Hematopoietic multipotent progenitor cell treated with erythropoietin and hydrocortisone succinate and interleukin-3 and kit ligand, for 6 days (in vitro differentiated cells): ENCODE measurements at places on chromosomes 3 and 15.

- DNase-seq, result no peak
Observed at GRCh38 chr3:79329154-79329553, 438.6 kb downstream of the ROBO1 start.

- no peak for DNase-seq
Observed at GRCh38 chr15:39247574-39247973, 333.3 kb upstream of the THBS1 start.

DNA sequence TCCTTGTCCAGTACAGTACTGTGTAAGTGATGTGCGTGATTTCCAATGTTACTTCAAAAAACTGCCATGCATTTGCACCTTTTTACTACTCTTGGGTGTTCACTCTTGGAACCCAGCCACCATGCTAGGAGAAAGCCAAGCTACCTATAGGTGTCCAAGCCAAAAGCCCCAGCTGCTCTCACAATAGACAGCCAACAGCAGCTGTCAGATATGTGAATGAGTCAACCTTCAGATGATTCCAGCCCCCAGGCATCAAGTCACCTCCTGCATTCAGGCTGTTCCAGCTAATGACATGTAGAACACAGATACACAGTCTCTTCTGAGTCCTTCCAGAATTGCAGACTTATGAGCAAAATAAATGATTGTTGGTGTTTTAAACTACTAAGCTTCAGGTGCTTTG, 417.7 kb upstream of the TGFBR2 start:
- no peak for DNase-seq

DNA sequence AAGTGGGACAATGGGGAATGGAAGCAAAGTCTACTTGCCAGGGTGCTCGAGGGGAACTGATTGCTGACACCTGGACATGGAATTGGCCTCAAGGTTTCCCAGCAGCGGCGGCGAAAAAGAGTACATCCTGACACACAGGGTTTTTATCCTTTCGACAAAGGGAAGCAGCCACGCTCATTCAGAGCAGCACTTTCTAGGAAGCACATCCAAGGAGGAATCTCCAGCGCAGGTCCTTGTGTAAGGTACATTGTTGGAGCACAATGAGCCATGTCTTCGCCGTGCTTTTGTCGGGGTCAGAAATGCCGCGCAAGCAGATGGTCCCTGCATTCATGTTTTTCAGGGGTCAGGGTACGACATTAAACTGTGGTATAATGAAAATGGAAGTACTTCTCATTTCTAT, 16.8 kb downstream of the CACNA1D start:
- DNase-seq, result no peak

DNA sequence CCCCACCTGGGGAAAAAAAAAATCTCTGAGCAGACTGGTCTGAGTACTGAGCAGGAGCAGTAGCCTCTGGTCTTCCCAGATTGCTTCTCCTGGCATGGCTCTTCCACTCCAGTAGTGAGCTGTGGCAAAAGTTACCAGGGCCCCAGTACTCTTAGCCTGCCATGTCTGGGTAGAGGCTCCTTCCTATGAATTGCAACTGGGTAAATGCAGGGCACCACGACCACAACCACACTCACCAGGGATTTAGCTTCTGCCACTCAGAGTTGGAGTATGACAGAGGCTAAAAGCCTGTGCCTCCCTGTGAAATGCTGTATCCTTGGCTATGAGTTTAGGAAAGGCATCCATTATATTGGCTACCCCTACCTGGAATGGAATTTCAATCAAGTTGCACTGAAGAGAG, 67.9 kb upstream of the CCDC54 start:
- DNase-seq, result no peak

- no peak for DNase-seq
Observed at GRCh38 chr3:134597390-134597970, 53.3 kb downstream of the KY start.

GRCh38 chr3:120850381-120851295, 57.4 kb upstream of the STXBP5L start:
- no peak for DNase-seq

GRCh38 chr3:66068255-66068654, 29.5 kb upstream of the MAGI1 start:
- no peak for DNase-seq

DNA sequence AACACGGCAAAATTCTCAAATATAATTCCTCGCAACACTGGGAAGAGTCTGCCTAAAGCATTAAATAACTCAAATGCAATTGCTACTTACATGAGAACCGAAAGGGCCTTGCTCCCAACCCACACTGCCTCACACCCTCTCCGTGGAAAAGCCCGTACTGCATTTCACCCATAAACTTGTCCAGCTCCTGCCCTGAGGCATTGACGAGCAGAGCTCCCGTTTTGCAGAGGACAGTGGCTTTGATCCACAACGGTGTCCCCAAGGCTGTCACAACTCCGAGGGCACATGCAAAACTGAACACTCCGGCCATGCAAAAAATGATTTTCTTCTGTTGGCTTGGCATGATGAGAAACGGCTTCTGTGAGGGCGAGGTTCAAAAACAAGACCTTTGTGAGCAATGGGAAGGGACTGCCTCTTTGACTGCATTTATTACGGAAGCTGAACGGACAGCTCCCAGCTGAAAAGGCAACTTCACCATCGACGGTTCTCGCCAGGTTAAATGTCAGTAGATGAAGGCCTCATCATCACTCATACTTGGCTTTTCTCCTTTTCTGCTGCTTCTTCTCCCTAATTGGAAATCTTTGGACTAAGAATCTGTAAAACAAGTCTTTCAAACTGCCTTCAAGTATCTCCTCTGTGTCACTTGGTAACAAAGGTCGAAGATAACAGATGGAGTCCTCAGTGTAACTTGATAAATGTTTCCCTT, at the start of gene CLRN1:
TSS of gene CLRN1 (minus strand) at position 362 of the 706 bp plus-strand sequence. CDS start at position 343, 19 bp downstream.
- no peak for DNase-seq

- DNase-seq, result peak; percentile 33
Observed at GRCh38 chr3:79846148-79846933, 78.5 kb upstream of the ROBO1 start.

DNA sequence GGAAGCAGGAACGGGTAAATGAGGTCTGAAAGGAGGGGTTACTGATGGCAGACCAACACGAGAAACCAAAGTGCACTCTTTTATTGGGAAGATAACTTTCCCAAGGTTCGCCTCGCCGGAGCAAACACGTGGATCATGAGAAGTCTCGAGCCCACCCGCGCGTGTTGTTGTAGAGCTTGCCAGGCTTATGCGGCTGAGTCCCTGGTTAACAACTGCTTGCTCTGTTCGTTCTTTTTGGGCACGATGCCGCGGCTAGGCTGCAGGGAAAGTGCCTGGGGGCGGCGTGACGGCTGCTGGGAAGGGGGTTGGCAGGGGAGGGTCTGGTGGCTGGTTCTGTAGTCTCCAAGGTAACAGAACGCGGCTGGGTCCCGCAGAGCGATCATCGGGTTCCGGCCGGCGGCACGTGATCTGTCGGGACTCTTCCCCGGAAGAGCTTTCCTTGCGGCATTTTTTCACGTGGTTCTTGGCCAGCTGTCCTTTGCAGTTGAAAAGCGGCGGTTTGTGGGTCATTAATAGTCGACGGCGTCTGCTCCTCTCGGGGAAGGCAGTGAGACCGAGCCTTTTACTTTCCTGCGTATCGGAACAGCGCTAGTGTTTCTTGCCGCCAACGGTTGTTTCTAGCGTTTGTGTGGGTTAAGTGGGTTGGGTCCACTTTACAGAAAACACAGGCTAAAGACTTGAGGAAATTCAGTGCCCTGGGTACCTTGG, 1.5 kb downstream of the MGA start:
- peak; percentile 92 for DNase-seq

GRCh38 chr3:151770956-151771355, 37.2 kb downstream of the AADACL2 start:
- DNase-seq, result no peak

DNA sequence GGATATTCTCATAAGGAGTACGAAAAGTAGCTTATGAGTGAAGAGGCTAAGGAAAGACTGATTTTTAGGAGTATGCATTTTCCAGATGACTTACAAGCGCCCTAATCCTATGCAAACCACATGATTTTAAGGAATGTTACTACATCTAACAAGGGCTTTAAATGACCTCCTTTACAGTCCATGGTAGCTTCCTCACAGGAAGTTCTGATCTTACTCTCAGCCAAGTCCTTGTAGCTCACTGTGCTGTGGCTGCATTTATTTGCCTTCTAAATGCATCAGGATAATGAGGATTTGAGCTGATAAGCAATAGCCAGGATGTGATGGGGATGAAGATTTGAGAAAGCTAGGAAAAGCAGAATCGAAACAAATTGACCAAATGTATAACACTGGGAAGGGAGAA, 896.0 kb downstream of the MCTP2 start:
- DNase-seq, result no peak

DNA sequence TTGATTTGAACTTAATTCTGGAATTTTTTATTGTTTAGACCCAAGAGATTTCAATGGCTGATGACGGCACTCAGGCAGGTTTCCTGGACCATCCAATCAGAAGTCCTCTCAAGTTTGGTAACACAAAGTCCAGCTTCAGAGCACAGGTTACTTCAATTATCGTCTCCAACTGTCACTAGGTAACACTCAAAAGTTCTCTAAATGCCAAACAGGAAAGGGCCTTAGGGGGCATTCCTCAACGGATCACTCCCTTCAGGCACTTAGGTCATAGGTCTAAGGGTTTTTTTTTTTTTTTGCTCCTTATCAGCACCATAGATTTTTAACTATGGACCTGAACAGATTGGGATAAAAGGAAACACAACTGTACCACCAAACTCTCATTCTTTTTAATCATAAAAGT, 85.8 kb downstream of the MEIS2 start:
- no peak for DNase-seq

DNA sequence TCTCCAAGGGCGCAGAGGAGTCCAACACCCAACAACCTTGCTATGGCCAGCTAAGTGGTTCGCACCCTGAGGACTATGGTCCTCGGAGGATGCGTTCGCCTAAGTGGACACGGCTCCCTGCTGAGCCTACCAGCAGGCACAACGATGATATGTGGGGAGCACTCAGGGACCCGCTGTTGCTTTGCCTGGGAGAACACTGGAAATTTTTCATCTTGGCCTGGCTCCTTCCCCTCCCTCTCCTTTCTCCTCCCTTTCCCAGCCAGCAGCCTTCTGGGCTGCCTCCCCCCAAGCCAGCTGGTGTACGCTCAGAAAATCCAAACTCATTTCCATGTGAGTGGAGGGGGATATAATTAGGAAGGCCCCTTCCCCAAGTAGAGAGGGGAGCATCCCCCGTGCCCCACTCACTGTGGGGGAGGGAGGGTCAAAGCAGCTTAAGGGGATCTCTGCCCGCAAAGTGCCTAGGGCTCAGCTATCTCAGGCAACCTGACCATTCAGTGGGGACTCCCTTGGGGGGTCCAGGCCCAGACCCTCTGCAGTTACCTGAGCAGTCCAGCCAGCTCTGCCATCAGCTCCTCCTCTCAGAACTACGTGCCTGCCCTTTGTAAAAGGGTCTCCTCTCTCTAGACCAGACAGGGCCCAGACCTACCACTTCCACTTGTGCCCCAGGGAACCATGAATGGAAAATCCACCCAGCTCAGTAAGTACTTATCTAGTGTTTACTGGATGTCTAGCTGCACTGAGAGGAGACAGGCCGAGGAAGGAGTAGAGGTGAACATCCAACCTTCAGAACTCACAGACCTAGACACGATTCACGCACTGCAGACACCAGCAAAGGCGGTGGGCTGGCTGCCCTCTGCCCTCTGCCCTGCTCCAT, 742 bp upstream of the SEMA7A start:
- peak; percentile 38 for DNase-seq

DNA sequence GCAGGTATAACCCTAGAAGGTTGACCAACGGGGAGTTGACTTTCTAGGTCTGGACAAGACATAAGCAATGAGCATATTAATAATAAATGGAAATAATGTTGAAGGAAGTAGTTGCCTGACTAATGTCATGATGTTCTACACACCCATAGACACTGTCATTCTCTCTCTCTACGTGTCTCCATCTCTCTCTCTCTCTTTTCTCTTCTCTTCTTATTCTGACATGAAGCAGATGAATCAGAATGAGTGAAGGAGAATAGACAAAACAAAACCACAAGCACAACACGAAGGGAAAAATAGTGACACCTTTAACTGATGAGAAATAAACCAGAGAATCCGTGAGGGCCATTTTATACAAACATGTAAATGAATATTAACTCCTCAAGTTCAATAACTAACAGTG, 26.7 kb upstream of the CCDC80 start:
- DNase-seq, result no peak

DNA sequence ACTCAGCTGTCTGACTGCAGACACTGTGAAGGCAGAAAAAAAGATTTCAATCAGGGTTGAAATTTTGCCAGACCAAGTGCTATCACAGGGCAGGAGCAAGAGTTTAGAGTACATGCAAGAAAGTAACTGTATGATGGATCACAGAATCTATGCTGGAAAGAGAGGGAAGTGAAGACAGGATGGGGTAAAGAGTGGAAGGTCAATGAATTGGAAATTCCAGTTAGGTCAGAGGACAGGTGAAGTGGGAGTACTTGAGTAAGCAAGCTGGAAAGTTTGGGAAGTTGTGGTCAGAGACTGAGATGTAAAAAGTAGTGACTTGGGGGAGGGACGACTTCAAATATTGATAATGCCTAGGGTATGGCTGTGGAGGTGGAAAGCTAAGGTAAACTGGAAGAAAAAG, 7.2 kb downstream of the SPG11 start:
- DNase-seq, result no peak

GRCh38 chr15:82536409-82537350, 3.6 kb downstream of the RPS17 start:
- DNase-seq, result no peak

DNA sequence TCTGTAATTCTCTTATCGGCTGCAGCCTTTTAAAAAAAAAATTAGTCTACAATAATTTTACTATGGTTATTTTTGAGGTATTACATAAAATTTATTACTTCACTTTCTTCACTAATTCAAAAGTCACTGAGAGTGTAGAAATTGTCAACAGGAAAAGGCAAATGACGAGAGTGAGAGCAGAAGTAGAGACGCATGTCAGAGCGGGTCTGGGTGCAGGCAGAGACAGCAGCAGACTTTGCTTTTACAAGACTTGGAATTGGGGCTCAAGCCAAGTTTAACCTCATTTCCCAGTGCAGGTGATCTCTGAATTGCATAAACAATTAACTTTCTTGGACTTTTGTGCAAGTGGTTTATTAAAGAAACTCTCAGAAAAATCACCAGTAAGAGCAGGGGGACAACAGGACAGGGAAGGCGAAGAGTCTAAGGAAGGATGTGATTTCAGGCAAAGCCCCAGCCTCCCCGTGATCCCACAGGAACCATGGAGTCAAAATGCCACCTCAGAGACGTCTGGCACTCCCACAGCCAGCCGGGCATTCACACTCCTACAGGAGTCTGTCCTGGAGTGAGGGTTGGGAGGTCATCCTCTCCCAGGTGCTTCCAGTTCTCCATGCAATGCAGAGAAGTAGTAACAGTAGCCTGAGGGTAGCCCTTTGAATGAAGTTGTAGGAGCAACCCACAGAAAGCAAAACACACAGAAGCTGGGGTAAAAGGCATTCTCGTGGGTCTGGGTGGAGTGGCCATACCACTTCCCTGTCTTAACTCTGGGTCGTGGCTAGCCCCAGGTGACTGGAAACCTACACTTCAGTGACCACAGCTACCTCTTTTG, 274.0 kb upstream of the TGFBR2 start:
- DNase-seq, result no peak

GRCh38 chr3:4726549-4726948, 233.4 kb downstream of the ITPR1 start:
- no peak for DNase-seq
